ENCODE measurements at places on chromosomes 5 and 9.

- DNase-seq: no peak
Observed at GRCh38 chr9:115423646-115424045, 305.7 kb upstream of the TNC start.

GRCh38 chr5:9249231-9249630 is 296.6 kb downstream of the SEMA5A start:
- DNase-seq: no peak

GRCh38 chr5:113451797-113452196 is 17.0 kb upstream of the TSSK1B start:
- DNase-seq: no peak

- DNase-seq: no peak
Observed at GRCh38 chr5:157245886-157246285, 20.0 kb upstream of the CYFIP2 start.

DNA sequence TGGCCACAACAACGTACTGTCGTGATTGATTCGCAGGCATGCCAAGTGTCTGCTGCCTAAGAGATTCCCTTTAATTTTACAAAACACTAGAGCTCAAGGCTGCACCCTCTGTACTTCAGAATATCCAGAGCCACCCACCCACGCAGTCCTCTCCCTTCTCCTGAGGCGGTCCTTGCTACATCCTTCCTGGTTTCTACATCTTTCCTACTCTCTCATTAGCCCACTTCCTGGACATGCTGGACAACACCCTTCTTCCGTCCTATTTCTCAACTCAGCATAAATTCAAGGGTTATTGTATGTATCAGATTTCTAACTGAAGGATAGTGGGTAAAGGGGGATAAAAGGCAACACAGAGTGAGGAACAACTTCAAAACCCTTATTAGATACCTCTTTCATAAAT is 148.4 kb upstream of the MAP3K1 start:
- no peak for DNase-seq

DNA sequence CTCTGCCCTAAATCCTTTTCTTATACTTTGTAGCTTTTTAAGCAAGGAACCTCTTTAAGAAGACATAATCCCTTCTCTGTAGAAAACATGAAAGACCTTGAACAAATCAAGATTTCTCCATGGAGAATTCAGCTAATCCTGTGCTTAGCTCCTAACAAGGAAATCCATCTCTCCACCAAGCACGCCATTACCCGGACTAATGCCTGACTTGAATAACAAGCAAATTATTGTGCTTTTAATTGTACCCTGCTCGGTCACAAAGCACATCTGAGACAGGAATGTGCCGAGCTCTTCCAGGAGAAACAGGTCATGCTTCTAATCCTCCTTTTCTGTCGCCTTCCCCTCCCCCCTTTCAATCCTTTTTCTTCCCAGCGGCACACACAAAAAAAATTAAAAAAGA is 141.3 kb downstream of the PSAT1 start:
- DNase-seq: no peak
